ENCODE measurements at places on chromosomes 6 and 20.

DNA sequence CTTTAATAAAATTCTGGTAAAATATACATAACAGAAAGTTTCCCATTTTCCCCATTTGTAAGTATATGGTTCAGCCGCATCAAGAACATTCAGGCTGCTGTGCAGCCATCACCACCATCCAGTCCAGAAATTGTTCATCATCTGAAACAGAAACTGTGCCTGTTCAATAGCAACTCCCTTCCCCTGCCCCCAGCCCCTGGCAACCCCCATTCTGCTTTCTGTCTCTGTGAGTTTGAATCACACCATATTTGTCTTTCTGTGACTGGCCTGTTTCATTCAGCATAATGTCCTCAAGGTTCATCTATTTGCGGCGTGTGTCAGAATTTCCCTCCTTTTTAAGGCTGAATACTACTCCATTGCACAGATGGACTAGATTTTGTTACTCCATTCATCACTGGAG lies 19.1 kb downstream of the VSTM2L start:
- no peak for DNase-seq

DNA sequence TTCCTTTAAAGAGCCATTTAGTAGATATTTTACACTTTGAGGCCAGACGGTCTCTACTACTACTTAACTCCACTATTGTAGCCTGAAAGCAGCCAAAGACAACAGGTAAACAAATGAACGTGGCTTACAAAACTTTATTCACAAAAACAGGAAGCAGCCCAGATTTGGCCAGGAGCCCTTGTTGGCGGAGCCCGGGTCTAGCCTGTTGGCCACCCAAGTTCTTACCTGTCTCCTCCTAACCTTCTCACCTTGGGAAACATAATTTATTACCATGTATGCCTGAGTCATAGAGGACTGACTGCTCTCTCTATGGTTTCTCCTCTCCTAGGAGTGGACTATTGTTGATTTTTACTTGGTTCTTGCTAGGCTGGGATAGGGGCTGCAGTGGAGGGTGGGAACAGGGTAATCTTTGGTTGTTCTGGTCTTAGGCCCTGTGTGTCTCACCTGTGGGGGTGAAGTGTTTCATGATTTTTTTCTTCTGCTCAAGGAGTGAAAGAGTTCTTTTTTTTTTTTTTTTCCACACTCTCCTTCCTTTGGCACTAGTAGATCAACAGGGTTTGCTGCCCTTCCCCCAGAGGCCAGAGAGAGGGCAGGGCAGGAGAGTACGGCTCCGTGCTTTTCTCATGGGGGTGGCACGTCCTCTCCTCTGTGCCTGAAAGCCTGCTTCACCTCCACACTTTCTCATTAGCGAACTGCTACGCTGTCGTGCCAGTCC lies 90.0 kb downstream of the RPP40 start:
- no peak for DNase-seq

- DNase-seq = no peak
These were observed 370.3 kb downstream of the HTR1B start for GRCh38 chr6:77092971-77093370.

DNA sequence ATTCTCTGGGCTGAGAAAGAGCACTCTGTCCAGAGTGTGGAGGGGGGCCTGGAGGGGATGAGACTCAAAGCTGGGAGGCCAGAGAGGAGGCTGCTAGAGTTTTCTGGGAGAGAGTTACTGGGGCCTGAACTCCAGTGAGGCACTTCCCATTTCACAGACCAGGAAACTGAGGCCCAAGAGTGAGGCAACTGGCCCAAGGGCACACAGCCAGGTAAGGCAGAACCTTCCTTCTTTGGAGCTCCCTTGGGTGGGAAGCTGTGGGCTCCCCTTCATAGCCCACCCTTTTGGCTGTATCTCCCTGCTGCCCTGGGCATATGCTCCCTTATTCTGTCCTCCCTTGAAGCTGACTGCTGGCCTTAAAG lies 34.4 kb downstream of the ANGPT4 start:
- DNase-seq = no peak

GRCh38 chr20:57983082-57983481 lies 245.4 kb downstream of the ANKRD60 start:
- DNase-seq = no peak

- DNase-seq = no peak
These were observed 18.3 kb downstream of the BPIFB1 start for GRCh38 chr20:33301192-33301930.

Measured in activated CD8-positive, alpha-beta memory T cell treated with anti-CD3 and anti-CD28 coated beads, Interleukin-2, amount 50 U/mL, for 48 hours (primary cell).